H1 (cell line): ENCODE measurements at places on chromosomes 2 and 18.

DNA sequence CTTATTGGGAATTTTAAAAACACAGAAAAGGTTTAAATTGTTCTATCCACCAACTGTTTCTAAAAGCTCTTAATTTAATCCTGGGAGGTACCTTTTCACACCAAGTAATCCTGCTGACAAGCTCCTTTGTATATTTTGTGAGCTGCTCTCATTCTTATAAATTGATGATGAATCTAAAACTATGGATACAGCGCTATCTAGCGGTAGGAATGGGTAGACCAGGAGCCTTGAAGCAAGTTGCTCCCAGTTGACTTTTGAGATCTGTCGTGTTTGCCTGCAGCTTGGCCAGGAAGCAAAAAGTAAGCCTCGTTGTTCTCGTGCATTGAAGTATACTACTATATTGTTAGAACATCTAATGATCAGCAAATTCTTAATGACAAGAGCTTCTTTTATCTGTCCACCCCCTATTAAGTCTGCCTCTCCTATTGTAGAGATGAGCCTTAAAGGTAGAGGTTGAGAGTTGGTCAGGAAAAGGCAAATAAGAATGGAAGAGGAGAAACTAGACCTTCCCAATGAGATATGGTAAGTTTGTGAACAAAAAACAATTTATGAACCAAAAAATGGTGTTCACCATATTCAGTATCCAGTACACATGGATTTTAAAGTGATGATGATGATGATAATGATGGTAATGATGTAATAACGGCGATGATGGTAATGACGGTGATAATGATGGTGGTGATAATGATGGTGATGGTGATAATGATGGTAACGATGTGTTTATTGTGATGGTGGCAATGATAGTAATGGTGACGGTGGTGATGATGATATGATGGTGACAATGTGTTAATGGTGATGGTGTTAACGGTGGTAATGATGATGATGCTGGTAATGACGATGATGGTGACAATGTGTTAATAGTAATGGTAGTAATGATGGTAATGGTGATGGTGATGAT lies 212.1 kb upstream of the NCKAP5 start:
- H3K4me1 ChIP-seq, result no peaks in the 10 kb centered on the region
- DNase-seq, result peak; percentile 75
- no peaks in the 10 kb centered on the region for H3K27me3 ChIP-seq
- H3K27ac ChIP-seq, result no peak overlapping the region
- no peak overlapping the region for H3K4me3 ChIP-seq
- no peaks in the 10 kb centered on the region for H3K36me3 ChIP-seq

GRCh38 chr2:137302957-137303356 lies 537.6 kb downstream of the THSD7B start:
- DNase-seq, result no peak
- no peaks in the 10 kb centered on the region for H3K4me1 ChIP-seq
- no peak overlapping the region for H3K27ac ChIP-seq
- no peaks in the 10 kb centered on the region for H3K27me3 ChIP-seq
- no peak overlapping the region for H3K4me3 ChIP-seq

DNA sequence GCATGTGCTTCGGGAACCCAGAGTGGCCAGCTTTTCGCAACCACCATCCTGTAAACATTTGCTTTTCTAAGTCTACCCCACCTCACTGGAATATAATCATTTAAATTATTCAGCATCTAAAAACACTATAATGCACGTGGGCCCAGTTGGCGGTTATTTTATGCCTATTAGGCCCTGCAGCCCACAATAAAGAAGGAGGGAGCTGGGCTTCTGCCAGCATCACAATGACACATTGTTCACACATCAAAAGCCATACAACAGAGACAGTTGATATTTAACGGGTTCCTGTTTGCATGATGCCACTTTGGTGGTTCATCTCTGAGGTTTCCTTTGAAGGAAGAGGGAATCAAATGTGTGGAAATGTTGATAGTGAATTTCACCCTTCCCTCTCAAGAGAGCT lies 916.0 kb upstream of the CELF4 start:
- H3K4me3 ChIP-seq, result no peak overlapping the region
- H3K27me3 ChIP-seq, result no peaks in the 10 kb centered on the region
- DNase-seq, result no peak
- H3K36me3 ChIP-seq, result no peaks in the 10 kb centered on the region
- H3K27ac ChIP-seq, result no peak overlapping the region
- no peaks in the 10 kb centered on the region for H3K4me1 ChIP-seq

GRCh38 chr2:159605441-159606178 lies 10.7 kb downstream of the BAZ2B start:
- no peaks in the 10 kb centered on the region for H3K27me3 ChIP-seq
- DNase-seq, result no peak
- peaks cover 3% of the 10 kb centered on the region for H3K4me1 ChIP-seq
- no peaks in the 10 kb centered on the region for H3K36me3 ChIP-seq
- H3K4me3 ChIP-seq, result no peak overlapping the region

DNA sequence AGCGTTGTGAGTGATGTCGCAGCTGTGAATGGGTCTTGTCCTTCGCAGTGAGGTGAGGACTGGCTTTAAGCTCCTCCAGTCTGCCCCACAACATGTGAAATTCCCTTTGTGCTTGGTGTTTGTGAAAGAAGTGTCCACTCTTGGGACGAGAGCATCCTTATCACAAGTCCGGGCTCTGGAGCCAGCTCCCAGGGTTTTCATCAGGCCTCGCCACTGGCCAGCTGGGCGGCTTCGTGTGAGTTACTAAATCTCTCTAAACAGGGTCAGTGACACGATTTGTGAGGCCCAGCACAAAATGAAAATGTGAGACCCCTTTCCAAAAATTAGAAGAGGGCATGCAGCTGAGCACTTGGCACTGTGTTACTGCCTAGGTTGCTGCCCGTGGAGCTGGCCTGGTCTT lies 115.9 kb downstream of the VAPA start:
- no peak for DNase-seq
- peaks cover 7% of the 10 kb centered on the region for H3K4me1 ChIP-seq
- H3K27me3 ChIP-seq, result no peaks in the 10 kb centered on the region
- H3K36me3 ChIP-seq, result no peaks in the 10 kb centered on the region
- no peak overlapping the region for H3K4me3 ChIP-seq

- no peak overlapping the region for H3K4me3 ChIP-seq
- H3K4me1 ChIP-seq, result no peaks in the 10 kb centered on the region; the same call in 1 of the 2 replicates
- no peak for DNase-seq
- no peak overlapping the region for H3K27ac ChIP-seq
Measured at GRCh38 chr2:235832941-235833340, 335.2 kb downstream of the GBX2 start.

DNA sequence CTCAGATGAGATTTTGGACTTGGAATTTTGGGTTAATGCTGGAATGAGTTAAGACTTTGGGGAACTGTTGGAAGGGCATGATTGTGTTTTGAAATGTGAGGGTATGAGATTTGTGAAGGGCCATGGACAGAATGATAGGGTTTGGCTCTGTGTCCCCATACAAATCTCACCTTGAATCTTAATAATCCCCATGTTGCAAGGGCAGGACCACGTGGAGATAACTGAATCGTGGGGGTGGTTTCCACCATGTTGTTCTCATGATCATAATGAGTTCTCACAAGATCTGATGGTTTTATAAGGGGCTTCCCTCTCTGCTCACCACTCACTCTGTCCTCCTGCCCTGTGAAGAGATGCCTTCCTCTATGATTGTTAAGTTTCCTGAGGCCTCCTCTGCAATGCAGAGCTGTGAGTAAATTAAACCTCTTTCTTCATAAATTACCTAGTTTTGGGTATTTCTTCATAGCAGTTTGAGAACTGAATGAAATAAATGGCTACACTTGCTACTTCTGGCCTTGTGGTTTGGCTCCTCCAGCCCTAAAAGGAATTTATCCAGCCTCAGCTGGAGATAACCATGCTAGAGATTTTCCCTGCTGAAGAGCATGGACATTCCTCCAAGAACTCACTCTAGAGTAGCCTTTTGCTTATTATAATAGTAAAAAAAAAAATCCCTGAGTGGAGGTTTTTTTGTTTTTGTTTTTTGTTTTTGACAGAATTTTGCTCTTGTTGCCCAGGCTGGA lies 144.3 kb upstream of the TFPI start:
- H3K27ac ChIP-seq, result no peak overlapping the region
- peaks cover 3% of the 10 kb centered on the region for H3K4me1 ChIP-seq
- no peak for DNase-seq
- H3K4me3 ChIP-seq, result no peak overlapping the region
- H3K27me3 ChIP-seq, result no peaks in the 10 kb centered on the region

GRCh38 chr2:224520064-224520463 lies 65.1 kb downstream of the CUL3 start:
- peaks cover 2% of the 10 kb centered on the region; the same call in 1 of the 2 replicates for H3K4me1 ChIP-seq
- no peak for DNase-seq
- H3K27me3 ChIP-seq, result no peaks in the 10 kb centered on the region
- no peak overlapping the region for H3K27ac ChIP-seq
- H3K36me3 ChIP-seq, result no peaks in the 10 kb centered on the region
- no peak overlapping the region for H3K4me3 ChIP-seq

GRCh38 chr2:216343221-216343980 lies 28.9 kb downstream of the MARCHF4 start:
- H3K36me3 ChIP-seq, result no peaks in the 10 kb centered on the region
- no peaks in the 10 kb centered on the region for H3K27me3 ChIP-seq
- DNase-seq, result no peak
- H3K4me3 ChIP-seq, result no peak overlapping the region
- peaks cover 11% of the 10 kb centered on the region for H3K4me1 ChIP-seq
- H3K27ac ChIP-seq, result no peak overlapping the region

DNA sequence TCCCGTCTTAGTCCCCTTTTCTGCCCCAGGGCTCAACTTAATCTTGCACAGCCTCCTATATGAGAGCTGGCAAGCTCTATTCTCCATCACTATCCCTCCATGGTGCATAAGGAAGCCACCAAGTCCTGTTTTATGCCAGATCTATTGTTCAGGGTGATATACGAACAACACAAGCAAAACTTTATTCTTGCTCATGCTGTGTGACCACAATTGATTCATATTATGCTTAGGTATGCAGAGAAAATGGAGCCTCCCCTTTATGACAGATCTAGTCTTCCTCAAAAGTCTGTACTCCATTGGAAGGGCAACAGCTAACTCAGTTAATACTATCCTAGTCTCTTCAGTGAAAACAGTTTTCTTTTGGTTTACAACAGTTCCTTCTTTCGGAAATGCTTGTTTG lies 94.0 kb upstream of the STON1 start:
- DNase-seq, result no peak
- no peak overlapping the region for H3K4me3 ChIP-seq
- no peaks in the 10 kb centered on the region for H3K36me3 ChIP-seq

DNA sequence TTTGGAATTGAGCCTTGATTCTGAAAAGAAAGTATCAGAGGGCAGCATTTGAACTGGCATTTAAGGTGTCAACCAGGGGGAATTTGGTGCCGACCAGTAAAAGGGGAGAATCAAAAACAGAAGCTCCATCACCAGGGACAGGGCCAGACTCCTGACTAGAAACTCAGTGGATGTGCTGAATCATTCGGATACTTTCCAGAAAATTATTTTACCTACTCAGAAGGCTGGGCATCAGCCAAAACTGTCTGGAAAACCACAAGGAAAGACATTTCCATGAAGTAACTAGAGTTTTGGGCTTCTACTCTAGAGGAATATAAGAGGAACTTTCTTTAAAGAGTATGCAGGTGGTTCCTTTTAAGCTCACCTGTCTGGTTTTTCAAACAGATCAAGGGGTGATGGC lies 756.6 kb downstream of the RNF144A start:
- H3K36me3 ChIP-seq, result no peaks in the 10 kb centered on the region
- DNase-seq, result no peak
- H3K27ac ChIP-seq, result no peak overlapping the region
- H3K4me3 ChIP-seq, result no peak overlapping the region

- no peak overlapping the region for H3K27ac ChIP-seq
- H3K4me3 ChIP-seq, result no peak overlapping the region
- H3K4me1 ChIP-seq, result peaks cover 3% of the 10 kb centered on the region
- peaks cover 6% of the 10 kb centered on the region; the same call in 1 of the 2 replicates for H3K36me3 ChIP-seq
- no peaks in the 10 kb centered on the region for H3K27me3 ChIP-seq
- no peak for DNase-seq
Measured at GRCh38 chr2:74045454-74045853, 60.7 kb downstream of the TET3 start.

DNA sequence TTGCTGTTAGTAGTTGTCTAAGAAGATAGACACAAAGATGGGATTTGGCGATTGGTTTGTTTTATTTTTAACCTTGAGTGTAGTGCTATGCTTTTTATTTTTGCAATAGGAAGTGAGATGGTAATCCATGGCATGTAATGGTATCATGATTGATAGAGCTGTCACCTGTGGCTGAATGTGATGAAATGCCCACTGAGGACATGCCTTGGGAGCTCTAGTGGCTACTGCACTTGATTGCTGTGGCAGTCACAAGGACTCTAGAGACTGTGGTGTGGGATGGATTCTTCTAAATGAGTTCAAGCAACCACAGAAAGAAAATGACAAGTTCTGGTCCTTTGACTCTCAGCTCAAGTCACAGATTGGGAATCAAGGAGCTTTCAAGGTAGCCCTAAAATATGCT lies 139.4 kb downstream of the CYRIA start:
- H3K4me1 ChIP-seq, result no peaks in the 10 kb centered on the region
- no peak overlapping the region for H3K27ac ChIP-seq
- H3K27me3 ChIP-seq, result no peaks in the 10 kb centered on the region
- DNase-seq, result no peak
- H3K4me3 ChIP-seq, result no peak overlapping the region
